Muscle of leg (tissue), 16 donors: ENCODE measurements at places on chromosomes 3 and 15. TPM values are rescaled to one million over a fixed set of nuclear protein-coding genes. Genes with fewer than 3 reads are reported as not detected.

DNA sequence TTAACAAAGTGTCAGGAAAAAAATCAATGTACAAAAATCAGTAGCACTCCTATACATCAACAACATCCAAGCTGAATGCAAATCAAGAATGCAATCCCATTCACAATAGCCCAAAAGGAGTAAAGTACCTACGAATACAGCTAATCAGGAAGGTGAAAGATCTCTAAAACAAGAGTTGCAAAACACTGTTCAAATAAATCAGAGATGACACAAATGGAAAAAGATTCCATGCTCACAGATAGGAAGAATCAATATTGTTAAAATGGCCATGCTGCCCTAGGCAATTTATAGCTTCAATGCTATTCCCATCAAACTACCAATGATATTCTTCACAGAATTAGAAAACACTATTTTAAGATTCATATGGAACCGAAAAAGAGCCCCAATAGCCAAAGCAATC is 223.7 kb upstream of the CD96 start:
- no peak for DNase-seq

DNA sequence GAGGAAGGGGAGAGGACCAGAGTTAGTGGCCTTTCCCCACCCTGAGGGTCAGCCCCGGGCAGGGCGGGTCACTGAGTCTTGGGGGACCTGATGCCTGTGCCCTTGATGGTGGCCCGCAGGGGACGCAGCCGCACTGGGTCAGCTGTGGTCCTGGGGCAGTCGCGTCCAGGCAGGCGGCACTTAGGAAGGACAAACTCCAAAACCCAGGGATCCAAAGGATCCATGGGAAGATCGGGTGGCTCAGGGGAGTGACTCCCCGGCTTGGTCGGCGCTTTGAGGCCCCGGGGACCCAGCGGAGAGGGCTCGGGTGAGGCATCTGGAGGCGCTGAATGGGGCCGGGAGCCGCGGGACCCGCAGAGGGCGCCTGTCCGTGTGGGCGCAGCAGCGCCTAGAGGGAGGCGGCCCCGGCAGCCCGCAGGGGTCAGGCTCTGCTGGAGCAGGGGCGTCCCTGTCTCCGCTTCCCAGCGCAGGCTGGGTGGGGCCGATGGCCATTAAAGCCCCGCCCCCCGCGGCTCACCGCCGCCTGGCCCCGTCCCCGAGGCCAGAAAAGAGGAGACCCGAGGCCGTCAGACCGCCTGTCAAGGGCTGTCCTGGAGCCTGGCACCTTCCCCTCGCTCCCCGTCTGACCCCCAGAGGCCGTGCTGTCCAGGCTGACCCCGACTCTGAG is 17.5 kb downstream of the CIDEC start:
- DNase-seq = peak; percentile 62

GRCh38 chr15:55282284-55282833 is 7.3 kb downstream of the RAB27A start:
- no peak for DNase-seq

TMCO5A gene
- total RNA-seq = not detected

DLEC1 gene
- 0.22 TPM for total RNA-seq

ROBO2 gene
- total RNA-seq = 7.2 TPM

SIDT1 gene
- total RNA-seq = 2.5 TPM

DNA sequence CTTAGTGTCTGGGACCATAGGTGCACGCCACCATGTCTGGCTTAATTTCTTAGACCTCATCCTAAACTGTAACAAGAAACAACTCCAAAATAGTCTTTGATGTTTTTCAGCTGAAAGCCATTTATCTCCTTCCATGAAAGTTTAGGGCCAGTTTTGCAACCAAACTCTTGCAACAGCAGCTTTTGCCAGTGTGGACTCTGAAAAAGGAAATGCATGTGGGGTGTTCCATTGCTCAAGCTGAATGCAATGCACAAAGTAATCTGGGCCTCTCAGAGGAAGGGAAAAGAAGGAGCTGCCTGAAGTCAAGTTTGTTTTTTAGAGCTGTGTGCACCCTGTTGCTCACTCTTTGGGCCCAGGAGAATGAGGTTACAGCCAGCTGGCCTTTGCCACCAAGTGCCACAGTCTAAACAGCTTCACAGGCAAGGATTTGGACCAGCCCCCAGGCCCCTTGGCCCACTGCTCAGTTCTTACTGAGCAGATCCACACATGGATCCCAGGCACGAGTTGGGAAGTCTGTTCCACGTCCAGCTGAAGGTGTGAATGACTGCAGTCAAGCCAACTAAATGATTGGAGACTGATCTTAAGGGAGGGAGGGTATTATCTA is 212.3 kb upstream of the LRRFIP2 start:
- DNase-seq = peak; percentile 12

CA12 gene
- total RNA-seq = 2.2 TPM

DNA sequence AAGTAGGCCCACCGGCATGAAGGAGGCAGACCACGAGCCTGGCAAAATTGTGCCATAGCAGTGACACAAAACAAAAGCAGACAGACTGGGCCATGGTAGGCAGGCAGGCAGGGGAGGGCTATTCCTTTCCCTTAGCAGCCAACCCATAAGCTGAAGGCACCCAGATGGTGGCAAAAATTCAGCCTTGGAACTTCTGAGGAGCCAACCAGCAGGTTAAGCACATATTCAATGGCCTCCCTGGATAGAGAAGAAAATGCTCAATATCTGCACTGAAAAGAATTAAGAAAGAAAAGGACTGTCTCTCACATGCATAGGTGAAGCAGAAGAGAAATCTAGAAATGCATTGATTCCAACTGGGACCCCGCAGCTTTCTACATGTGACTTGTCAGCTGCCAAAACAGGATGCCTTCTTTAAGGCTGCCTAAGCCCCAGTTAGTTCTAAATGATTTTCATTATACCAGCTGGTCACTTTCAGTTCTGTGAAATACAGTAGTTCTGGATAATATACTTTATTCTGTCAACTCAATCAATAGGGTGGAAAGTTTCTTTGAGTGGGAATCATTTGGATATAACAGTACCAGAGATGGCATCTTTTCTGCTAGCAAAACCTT is 2.7 kb downstream of the PRICKLE2 start:
- DNase-seq = peak; percentile 41

DNA sequence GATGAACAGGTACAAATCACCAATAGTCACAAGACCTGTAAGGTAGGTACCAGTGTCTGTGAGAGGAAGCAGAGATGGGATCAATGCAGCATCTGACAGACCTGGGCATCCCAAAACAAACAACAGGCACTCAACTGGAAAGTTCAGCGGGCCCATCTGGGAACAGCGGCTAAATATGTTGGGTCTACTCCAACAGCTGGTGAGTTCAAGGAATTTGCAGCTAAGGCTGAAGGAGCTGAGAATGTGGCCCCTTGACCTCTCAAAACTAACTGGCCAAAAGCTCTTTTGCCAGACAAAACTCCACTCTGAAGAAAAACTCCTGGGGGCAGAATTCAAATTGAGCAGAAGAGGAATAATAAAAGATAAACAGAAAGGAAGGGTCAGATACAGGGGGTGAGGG is 24.4 kb downstream of the AVEN start:
- DNase-seq = no peak

DNA sequence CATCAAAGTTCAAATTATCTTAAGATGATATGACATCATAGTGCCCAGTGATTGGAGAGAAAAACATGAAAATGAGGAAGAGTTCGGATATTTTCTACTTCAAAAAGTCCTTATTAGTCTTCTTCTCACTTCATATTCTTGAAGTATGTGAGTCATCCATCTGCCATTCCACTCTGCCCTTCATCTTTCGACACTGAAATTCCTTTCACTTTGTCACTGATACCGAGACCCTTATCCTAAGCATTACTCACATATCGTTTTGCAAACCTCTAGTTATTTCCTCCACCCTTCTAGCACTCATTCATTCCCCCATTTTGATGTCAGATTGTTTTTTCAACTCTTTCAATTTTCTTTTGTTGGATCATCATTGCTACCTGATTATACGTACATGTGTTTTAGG is 4.0 kb downstream of the OR5H14 start:
- no peak for DNase-seq

DNA sequence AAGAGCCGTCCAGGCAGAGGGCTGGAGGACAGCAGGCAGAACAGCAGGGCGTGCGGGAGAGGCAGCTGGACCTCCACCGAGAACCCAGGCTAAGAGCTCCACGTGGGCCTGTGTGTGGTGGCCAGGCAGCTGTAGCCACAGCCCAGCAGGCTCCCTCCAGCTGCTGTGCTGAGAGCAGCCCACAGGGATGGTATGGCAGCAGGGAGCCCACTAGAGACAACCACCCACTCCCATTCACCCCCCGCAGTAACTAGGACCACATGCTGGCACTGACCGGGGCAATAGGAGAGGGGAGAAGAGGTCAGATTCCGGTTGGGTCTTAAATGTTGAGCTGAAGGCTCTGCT is 25.6 kb upstream of the MUSTN1 start:
- no peak for DNase-seq

EIF4E3 gene
- total RNA-seq = 4.2 TPM

- no peak for DNase-seq
These were observed 11.1 kb downstream of the RAP2B start for GRCh38 chr3:153172796-153173757.

- DNase-seq = no peak
These were observed 87.7 kb downstream of the RBPMS2 start for GRCh38 chr15:64687688-64688087.

DNA sequence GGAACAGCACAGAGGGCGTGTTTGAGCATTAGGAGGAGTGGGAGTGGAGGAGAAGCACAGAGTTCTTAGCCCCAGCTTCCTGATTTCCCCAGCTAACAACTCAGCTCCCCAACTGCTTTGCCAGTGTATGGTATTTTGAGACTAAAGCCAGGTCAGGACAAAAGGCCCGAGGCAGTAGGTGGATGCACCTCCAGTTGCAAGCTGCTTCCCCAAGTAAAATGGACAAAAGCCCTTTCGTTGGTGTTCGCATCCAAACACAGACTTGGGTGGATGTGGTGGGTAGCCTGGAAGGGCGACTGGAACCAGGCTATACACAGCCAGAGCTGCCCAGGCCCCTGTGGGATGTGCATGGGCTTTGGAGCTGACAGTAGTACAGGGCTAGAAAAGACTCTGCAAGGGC is 12.3 kb upstream of the EHD4 start:
- DNase-seq = no peak

LDHAL6B gene
- not detected for total RNA-seq

- DNase-seq = peak; percentile 87
These were observed 7.8 kb upstream of the KIF7 start for GRCh38 chr15:89662893-89663626.

- DNase-seq = no peak
These were observed 95.4 kb downstream of the ABHD5 start for GRCh38 chr3:43786102-43786501.
